Stimulated activated CD4-positive, alpha-beta T cell treated with anti-CD3 and anti-CD28 coated beads, Interleukin-1b, Interleukin-23, amount 100 ng/mL, for 24 hours (primary cell): ENCODE measurements at places on chromosomes 3 and 15.

DNA sequence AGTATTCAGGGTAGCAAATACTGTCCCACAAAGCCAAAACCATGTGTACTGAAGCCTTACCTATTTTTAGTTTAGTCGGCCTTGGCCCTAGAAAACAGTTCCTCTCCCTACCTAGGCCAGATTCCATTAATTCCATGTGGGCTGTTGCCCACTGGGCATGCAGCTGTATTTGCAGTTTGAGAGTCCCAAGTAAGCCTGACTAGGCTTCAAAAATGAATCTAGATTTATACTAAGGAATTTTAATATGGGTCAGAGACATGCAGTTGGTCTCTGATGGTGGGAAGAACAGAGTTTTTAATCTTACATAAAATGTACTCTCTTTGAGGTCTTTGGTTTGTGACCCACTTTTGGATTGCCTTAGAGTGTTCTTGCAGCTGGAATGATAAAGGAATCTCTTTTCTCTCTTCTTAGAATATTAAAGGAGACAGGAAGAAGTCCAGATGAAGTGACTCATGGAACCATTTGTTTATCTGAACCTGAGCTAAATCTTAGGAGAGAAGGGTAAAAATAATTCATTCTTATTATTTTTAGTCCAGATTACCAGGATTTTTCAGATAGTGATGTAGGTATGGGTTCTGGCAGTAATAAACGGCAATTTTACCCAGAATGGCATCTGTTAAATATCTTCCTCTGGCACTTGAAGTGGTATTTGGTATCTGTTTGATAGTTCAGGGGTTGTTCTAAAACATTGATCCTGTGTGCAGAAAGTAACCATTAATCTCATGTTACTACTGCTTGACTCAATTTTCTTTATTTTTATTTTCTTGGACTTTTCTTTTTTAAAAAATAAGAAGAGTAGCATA, 33.8 kb downstream of the GLCE start:
- DNase-seq = no peak

GRCh38 chr3:185283374-185283935, 29.6 kb upstream of the EHHADH start:
- DNase-seq = no peak

- no peak for DNase-seq
Measured at GRCh38 chr15:25238126-25238525, 200.7 kb downstream of the UBE3A start.

GRCh38 chr15:81856001-81856633, 189.7 kb downstream of the MEX3B start:
- DNase-seq = no peak

DNA sequence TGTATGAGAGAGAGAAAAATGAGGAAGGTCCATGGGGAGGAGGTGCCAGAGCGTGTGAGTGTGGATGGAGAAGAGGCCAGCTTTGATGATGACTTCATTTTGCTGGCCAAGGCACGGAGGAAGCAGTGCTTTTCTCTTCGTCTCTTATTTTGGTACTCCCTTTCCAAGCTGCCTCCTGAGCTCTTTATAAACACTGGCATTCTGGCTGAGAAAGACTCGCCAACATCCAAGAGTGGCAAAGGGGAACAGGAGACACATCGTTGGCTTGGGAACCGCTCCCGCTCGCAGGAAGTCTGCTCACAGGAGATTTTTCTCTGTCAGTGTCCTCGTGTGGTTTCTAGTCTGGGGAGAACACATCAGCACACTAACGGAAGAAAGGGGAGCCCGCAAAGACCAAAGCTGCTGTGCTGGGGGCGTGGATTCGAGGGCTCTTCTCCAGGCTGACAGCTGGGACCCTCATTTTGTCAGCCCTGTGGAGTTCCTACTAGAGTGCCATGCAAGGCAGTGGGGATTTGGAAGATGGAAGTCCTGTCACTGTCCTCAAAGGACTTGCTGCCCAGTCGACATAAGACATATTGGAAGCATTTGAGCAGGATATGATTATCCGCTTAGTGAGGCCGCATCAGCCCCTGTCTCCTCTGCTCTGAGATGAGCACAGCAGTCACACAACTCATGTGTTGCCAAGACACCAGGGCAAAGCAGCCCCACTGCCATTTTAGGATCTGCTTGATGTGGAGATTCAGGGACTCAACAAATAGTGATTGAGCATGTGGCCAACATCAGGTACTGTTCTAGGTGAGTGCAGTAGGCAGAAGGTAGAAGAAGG, 8.0 kb upstream of the SEMA4B start:
- DNase-seq = no peak
